ENCODE measurements at places on chromosomes 16 and 17.

DNA sequence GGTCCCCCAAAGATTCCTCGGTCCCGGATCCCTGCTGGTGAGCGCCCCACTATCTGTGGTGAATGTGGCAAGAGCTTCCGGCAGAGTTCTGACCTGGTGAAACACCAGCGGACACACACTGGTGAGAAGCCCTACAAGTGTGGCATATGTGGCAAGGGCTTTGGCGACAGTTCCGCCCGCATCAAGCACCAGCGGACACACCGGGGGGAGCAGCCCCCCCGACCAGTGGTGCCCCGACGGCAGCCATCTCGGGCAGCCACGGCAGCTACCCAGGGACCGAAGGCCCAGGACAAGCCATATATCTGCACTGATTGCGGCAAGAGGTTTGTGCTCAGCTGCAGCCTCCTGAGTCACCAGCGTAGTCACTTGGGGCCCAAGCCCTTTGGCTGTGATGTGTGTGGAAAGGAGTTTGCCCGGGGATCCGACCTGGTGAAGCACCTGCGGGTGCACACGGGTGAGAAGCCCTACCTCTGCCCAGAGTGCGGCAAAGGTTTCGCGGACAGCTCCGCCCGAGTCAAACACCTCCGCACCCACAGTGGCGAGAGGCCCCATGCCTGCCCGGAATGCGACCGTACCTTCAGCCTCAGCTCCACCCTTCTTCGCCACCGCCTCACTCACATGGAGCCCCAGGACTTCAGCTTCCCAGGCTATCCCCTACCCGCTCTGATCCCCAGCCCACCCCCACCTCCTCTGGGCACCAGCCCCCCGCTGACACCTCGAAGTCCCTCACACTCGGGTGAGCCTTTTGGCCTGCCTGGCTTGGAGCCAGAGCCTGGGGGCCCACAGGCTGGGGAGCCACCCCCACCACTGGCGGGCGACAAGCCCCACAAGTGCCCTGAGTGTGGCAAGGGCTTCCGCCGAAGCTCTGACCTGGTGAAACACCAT lies 2.8 kb downstream of the ZNF48 start:
- no peak for DNase-seq

DNA sequence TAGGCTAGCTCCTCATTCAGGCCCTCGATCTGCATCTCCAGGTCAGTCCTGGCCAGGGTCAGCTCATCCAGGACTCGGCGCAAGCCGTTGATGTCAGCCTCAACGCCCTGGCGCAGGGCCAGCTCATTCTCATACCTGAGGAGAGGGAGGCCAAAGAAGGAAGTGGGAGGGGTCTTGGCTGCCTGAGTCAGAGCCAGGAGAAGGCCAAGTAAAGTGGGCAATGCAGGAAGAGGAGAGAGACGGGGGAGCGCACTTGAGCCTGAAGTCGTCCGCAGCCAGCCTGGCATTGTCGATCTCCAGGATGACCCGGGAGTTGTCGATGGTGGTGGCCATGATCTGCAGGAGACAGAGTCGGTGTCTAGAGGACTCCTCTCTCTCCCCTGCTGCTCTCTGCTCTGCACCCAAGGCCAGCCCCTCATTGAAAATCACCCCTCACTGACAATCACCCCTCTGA lies 1.8 kb downstream of the KRT15 start:
- DNase-seq = no peak

DNA sequence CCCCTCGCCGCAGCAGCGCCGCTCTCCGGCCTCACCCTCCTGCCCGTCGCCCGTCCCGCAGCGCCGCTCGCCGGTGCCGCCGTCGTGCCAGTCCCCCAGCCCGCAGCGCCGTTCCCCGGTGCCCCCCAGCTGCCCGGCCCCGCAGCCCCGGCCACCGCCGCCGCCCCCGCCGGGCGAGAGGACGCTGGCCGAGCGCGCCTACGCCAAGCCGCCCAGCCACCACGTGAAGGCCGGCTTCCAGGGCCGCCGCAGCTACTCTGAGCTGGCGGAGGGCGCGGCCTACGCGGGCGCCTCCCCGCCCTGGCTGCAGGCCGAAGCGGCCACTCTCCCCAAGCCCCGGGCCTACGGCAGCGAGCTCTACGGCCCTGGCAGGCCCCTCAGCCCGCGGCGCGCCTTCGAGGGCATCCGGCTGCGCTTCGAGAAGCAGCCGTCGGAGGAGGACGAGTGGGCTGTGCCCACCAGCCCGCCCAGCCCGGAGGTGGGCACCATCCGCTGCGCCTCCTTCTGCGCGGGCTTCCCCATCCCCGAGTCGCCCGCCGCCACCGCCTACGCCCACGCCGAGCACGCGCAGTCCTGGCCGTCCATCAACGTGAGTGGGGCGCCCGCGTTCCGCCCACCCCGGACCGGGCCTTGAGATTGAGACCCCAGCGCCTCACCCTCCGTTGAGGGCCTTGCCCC lies 15.0 kb downstream of the TBKBP1 start:
- no peak for DNase-seq

- DNase-seq = no peak
These were observed 60.9 kb downstream of the SPAG9 start for GRCh38 chr17:51059781-51060180.

DNA sequence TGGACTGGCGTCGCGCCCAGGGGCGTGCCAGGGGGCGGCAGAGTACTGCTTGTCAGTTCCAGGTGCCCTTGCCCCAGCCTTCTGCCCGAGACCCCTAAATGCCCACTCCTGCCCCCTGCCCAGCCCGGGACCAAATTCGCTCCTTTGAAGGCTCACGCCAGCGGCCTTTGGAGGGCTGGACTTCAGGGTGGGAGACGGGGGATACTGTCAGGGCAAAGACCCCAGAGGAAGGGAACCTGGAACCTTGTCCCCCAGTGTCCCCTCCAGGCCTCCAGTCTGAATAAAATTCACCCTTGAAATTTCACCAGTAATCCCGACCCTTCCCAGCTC lies 737 bp downstream of the OTOP3 start:
- DNase-seq = no peak

DNA sequence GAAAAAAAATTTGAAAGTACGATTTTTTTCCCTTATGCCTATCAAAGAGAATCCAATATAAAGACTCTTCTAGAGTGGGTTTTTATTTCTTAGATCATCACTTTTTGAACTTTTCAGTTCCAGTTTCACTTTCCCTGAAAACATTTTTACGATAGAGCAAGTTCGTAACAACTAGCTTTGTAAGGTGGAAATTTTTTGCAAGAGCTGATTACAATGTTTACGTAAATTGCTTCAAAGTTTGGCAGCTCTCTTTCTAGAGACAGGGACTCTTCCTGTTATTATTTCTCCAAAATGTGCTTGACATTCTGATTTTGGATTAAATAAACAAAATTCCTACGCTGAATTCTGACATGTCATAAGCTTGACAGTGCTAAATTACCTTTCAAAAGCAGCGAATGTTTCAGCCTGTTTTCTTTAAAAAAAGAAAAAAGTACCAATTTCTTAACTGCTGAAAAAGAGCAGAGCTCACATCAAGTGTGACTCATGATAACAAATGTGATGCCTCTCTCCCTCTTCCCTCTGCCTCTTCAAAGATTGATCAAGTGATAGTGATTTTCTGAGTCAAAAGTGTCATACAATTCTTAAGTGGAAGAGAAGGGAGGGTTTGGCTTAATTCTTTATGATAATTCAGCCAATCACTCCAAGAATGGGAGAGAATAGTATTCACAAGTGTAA lies 175.2 kb downstream of the KCNJ2 start:
- peak; percentile 1 for DNase-seq

DNA sequence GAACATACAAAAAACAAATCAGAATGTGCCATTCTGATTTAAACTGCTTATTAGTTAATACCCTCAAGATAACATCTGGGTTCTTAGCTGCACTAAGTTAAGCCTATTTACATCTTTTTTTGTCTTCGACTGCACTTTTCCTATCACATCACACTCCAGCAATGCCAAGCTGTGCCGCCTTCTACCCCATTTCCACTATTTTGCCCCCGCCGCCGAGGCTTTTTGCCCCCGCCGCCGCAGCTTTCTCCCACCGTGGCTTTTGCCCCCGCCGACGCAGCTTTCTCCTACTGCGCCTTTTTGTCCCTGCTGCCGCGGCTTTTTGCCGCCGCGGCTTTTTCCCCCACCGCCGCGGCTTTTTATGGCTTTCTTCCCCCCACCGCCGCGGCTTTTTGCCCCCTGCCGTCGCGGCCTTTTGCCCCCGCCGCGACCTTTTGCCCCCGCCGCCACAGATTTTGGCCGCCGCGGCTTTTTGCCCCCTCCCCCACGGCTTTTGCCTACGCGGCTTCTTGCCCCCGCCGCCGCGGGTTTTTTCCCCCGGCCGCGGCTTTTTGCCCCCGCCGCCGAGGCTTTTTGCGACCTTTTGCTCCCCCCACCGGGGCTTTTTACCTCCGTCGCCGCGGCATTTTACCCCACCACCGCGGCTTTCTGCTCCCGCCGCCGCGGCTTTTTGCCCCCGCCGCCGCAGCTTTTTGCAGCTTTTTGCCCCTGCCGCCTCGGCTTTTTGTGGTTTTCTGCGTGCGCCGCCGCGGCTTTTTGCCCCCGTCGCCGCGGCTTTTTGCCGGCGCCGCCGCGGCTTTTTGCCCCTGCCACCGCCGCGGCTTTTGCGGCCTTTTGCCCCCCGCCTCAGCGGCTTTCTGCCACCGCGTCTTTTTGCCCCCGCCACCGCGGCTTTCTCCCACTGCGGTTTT lies 331.4 kb upstream of the WSB1 start:
- DNase-seq = no peak

DNA sequence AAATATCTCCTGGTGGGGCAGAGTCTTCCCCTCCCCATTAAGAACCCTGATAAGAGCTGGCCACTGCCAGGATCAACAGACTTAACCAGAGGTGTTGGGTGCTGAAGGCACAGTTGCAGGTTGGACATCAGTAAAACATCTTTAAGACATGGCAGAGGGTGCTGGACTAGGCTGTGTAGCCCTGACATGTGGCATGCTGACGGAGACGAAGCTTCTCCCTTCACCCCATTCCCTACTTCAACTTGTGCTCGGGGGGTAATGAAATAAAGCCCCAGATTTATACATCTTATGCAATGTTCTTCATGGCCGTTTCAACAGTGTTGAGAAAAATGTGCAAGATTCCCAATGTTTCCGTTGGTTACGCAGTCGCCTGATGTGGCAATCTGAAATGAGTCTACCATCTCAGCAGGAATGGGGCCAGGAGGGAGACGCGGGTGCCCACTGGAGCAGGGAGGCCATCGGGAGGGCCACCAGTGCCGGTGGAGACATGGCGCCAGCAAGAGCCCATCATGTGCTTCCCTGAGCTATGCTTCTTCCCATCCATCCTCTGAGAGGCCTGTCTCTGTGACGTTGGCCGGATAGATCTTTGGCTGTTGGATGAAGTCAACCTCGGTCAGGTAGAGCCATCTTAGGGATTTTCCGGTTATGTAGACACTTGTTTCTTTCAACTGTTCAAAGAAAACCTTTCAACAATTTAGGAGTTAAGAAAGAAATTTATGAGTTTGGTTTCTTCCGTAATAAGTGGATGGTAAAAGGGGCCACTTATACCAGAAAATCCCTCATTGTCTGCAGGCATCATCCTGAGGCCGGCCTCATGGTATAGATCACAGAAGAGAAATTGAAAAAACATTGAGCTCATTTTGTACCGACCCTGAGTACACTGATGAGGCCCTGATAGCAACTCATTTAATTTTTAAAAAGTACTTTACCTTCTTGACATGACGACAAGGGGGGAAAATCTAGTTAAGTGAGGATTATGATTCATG lies 6.4 kb downstream of the IRF8 start:
- DNase-seq = no peak

DNA sequence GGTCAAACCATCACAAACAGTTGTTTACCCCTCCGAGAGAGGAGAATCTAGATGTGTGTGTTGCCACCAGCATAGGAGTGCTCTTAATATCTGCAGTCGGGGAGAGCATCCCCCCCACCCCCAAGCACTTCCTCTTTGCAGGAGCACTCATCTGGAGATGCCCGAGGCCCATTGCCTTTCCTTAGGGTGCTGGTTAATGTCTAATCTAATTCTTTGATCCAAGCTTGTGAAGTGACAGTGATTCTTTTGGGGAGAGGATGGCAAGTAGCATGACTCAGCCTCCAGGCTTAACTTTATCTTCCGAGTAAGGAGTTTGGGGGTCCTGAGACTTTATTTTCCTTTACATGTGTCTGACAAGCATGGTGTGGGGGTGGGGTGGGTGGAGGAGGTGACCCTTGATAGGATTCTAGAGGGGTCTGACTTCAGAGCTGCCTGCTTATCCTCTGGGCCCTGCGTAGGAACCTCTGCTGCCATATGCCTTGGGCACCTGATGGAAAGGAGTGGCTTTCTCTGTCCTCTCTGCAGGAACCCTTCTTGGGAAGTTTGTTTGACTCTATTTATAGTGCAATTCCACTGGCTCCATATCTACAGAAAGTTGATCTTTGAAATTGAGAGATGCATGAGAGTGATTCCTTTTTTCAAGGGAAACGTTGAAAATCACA lies 207.1 kb downstream of the SPECC1 start:
- no peak for DNase-seq

DNA sequence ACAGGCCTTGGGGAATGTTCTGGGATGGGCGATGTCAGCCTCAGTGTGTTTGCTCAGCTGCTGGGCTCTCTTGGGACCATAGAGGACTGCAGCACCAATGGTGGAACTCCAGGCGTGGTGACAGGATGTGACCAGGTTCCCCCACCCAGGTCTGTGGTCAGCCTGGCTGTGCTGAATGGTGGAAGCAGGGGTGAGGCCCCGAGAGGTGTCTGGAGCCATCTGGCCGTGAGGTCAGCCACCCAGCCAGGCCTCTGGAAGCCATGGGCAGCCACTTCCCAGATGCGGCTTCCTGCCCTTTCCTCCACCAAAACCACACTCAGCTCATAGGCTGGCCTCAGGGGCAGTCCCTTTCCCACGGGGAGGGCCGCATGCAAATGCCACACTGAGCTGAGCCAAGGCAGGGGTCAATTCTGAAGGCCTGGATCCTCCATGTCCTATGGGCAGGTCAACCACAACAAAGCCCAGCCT lies 7.8 kb upstream of the MAPK7 start:
- peak; percentile 40 for DNase-seq

GRCh38 chr17:77214743-77215142 lies 74.0 kb downstream of the SEC14L1 start:
- peak; percentile 54 for DNase-seq

- no peak for DNase-seq
These were observed 2.3 kb downstream of the FDXR start for GRCh38 chr17:74870512-74870911.

DNA sequence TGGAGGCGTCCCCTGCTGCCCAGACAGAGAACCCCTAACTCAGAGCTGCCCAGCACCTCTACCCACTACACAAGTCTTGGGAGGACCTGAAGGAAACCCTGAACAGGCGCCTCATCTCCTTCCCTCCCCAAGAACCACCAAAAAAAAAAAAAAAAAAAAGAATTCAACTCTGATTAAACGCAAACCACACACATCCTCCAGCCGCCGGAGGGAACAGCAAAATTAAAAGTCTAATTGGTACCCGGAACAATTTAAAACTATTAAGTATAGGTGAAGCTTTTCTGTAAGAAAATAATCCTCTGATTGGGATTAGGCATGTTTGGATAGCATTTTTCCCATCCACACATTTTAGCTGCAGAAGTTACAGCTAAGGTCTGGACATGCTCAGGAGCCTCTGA lies 202.7 kb downstream of the ZNF423 start:
- DNase-seq = no peak

DNA sequence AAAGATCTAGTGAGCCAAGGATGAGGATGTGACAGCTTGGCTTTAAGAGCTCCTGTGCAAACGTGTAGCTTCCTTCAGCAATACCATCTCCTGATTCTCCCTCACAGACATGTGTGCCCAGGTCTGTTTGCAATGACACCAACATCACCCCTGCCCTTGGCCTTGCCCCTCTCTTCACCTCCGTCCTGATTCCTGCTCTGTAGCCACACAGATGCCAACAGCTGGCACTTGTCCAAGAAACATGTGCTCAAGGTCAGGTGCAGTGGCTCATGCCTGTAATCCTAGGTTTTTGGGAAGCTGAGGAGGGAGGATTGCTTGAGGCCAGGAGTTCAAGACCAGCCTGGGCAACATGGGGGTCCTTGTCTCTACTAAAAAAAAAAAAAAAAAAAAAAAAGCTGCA lies 103.8 kb upstream of the CRHR1 start:
- DNase-seq = no peak
